Fibroblast of skin of abdomen (primary cell): ENCODE measurements at places on chromosomes 13 and 19.

DNA sequence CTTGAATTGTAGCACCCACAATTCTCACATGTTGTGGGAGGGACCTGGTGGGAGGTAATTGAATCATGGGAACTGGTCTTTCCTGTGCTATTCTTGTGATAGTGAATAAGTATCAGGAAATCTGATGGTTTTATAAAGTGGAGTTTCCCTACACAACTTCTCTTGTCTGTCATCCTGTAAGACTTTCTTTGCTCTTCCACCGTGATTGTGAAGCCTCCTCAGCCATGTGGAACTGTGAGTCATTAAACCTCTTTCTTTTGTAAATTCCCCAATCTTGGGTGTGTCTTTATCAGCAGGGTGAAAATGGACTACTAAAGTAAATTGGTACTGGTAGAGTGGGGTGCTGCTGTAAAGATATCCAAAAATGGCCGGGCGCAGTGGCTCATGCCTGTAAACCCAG is 215.6 kb downstream of the LIG4 start:
- DNase-seq: no peak

GRCh38 chr19:32599736-32600157 is 18.8 kb downstream of the PDCD5 start:
- DNase-seq: peak; percentile 56

DNA sequence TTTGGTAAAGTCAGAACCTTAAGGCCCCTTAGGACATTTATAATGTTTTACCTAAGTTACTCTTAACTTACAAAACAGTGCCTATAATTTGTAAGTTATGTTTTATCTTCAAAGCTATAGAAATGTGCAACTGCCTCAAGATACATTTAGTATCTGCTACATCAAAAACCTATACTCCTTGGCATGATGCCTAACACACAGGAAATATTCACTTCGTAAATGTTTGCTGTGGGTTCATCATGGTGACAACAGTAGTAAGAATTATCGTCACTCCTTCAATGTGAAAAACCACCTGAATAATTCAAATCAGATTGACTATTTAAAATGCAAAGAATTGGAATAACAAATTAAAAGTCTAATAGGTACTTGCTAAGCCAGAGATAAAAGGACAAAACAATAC is 184.1 kb downstream of the DIAPH3 start:
- DNase-seq: no peak

DNA sequence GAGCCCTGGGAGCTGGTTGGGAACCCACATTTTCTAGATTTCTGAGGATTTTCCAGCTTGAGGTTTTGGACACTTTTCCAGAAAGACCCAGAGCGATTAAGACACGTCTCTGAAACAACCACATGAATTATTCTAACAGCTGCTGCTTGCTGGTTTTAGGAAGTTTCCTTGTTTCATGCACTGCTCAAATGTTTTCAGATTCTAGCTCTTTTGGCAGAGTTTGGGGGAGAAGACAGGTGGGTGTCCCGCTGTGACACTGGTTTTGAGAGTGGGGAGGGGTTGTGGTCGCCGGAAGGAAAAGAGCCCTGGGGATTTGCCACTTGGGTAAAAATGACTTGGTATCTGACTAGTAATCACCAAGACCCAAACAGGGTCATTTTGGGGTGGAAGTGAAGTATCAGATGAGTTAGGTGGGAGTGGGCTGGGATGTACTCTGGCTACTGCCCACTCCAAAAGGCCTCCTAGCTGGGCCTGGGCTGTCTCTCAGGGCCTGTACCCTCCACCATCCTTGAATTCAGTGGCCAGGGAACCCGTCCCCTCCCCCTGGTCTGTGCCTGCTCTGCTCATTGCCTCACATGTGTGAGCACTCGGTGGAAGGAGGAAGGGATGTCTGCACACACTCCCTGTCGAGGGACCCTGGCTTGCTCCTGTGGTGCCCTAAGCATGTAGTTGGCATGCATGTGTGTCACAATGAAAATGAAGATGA is 13.2 kb downstream of the GATAD2A start:
- no peak for DNase-seq

DNA sequence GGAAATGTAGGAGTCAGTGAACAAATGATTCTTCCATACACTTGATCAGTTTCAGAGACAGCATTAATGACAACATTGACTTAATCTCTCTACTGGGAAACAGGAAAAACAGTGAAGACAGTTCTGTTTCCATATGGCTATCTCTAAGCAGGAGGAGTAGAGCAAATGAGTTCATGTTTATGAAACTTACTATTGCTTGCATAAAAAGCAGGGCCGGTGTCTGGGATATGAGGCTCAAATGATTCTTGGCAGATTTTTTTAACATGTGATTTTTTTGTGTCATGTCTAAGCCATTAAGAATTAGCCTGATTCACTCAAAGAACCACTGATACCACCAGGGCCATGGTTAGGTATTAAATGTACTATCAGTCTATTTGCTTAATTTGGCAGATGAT is 141.9 kb downstream of the SLC7A1 start:
- DNase-seq: peak; percentile 49

DNA sequence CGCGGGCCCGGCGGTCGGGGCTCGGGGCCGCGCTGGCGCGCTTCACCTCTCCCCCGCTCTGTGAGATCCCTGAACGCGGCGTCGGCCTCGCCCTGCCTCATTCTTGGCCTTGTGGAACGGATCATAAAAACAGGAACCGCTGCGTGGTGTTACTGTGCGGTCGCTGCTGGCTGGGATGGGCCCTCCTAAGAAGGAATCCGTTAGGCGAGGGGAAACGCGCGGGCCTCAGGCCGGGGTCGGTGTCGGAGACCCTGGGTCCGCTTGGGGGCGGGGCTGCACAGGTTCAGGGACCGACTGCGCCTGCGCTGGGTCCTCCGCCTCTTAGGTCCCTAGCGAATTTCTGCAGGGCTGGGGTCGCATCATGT is 381 bp downstream of the CKAP2 start:
- DNase-seq: peak; percentile 60

GRCh38 chr13:111906306-111906705 is 160.6 kb upstream of the SOX1 start:
- DNase-seq: no peak

DNA sequence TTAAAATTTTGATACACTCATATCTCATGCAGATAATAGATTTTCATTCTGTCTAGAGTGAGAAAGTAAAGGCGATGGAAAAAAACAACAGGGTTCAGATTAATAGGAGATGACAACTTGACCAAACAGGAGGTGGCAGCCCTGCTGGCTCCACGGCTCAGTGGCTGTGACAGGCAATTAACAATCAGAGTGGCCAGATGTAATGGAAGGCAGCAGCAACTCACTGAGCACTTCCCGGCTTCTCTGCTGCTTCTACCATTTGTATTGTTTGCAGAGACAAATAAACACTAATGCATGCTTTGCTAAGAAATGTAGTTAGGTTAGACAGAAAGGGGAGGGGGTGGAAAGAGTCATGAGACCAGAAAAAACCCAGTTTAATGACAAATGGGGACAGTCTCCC is 473.0 kb upstream of the SLC10A2 start:
- DNase-seq: no peak

DNA sequence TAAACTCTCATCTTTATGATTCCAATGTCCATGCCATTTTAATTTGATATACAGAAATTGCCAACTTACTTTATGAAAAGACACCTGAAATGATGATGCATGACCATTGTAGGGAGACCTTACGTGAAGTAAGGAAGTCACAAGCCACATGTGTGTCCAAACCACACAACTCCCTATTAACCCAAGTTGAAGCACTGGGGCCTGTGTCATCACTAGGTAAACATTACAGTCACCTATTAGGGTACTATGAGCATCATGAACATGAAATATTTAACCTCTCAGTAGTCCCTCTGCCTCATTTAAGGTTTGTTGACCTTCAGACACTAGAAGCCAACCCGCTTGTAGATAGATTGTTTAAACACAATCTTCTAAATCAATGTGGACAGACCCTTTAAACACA is 576.9 kb downstream of the IRS2 start:
- no peak for DNase-seq

DNA sequence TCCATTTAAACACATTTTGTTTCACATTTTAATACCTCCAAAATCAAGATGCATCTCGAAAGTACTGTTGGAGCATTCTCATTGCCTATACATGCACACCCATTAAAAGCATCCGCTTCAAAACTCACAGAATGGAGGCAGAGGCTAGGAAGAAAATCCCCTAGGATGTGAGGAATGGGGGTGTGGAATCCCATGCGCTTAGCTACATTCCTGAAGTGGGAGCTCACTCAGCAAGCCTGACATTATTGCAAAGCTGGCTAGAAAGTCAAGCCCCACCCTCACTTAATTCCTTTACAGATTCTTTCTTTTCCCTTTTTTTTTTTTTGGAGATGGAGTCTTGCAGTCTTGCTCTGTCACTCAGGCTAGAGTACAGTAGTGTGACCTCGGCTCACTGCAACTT is 4.6 kb upstream of the FAM32A start:
- peak; percentile 91 for DNase-seq

DNA sequence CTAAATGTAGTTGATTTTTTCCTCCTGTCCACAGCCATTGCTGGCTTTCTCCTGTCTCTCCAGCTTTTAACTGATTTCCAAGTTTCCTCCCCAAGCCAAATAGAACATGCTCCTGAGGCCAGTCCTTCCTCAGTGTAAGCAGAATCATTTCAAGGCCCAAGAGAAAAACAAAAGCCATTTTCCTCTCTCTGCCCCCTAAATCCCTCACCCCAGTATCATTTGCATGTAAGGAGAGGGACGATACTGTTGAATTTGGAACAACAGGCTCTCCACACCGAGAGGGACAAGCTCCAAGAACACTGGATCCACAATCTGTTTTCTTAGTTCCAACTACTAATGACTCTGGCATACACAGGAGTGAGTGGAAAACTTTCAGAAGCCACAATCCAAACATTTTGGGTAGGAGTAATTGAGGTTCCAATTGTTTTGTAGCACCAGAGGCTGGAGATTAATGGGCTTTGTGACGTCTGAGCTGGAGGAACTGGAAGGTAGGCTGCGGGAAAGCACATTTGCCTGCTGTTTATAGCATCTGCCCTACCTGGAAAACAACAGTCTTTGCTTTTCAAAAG is 156.8 kb downstream of the FLT1 start:
- no peak for DNase-seq

DNA sequence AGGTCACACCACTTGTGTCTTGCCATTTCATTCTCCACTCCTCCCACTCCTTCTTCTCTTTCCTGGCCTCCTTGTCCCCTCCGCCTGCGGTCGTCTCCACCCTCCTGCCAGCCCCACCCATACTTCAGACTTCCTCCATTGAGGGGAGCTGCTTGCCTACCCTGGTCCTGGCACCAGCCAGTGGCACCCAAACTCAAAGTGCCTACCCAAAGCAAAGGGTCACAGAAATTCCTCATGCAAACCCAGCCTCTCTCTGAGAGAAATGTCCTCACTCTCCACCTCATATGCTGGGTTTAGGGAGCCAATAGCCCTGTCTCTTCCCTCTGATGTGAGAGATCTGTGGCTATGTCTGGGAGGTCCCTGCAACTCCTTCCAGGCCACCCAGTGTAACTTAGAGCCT is 109.6 kb downstream of the TEX26 start:
- no peak for DNase-seq

DNA sequence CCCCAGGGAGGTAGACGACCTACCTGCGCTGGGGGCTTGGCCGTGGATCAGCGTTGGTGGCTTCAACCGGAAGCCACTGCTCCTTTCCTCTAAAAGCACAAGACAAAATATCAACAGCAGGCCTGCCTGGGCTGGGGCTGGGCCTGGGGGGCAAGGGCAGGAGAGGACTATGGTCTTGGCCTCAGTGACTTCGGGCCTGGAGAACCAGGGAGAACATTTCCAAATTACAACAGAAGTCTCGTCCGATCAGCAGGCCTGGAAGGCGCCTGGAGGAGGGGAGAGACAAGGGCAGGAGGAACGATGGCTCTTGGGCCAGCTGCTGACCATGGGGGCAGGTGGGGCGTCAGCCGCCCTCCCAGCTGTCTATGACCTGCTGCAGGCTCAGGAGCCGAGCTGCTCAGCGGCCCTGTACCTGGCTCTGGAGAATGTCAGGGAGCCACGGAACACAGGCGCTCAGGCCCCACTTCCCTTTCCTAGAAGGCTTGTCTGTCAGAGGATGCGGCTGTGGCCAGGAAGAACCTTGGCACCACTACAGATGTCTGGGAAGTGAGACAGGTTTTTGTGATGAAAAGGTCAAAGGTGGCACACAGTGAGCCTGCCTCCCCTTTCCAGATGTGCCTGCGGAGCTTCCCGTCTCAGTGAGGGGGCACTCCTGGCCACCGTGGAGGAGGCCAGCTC is 19.5 kb downstream of the CAPS start:
- no peak for DNase-seq

- no peak for DNase-seq
Measured at GRCh38 chr13:111948811-111949210, 118.1 kb upstream of the SOX1 start.

GRCh38 chr19:55877211-55877610 is 40.9 kb downstream of the NLRP4 start:
- DNase-seq: no peak

DNA sequence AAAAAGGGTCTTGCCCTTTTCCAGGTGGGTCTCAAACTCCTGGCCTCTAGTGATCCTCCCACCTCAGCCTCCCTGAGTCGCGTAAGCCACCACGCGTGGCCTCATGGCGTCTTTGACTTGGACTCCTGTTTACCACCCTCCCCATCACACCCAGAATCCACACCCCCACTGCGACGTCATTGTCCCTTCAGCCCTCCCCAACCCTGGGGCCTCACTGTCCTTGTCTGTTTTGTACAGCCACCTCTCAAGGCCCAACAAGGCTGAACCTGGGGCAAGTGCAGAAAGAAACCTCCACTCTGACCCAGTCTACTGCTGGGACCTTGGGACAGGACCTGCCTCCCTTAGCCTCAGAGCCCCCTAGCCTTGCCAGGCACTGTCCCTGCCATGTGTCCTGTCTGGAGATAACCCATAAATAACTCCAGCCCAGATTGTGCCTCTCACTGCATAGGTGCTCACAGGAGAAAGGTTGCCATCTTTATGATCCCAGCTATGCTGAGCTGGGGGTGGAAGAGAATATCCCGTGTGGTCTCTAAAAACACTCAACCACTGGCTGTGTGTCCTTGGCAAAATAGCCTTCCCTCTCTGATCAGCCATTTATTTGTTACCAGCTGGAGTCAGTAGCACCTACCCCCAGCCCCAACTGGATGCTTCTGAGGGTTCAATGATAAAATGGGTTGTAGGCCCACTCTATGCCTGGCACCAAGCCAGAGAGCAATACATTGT is 1.8 kb upstream of the IFI30 start:
- no peak for DNase-seq

- peak; percentile 24 for DNase-seq
Measured at GRCh38 chr13:22505489-22505888, 675.3 kb upstream of the SGCG start.

DNA sequence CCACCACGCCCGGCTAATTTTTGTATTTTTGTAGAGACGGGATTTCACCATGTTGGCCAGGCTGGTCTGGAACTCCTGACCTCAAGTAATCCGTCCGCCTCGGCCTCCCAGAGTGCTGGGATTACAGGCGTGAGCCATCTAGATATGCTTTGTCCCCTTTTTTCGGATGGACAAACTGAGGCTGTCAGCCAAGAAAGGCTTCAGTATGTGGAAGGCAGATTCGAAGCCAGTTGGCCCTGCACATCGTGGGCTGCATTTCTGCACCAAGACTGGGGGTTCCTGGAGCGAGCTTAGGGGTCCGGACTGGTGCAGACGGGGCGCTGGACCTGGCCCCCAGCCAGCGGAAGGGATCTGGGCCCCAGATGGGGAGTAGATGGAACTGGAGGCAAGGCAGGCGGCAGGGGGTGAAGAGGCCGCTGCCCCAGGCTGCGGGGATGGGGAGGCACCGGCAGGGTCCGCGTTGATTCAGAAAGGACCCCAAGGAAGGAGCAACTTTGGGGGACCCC is 9.7 kb upstream of the JUND start:
- DNase-seq: no peak

GRCh38 chr13:52847682-52848432 is 583 bp downstream of the PCDH8 start:
- no peak for DNase-seq
